ENCODE measurements at places on chromosomes 2 and 18.
A peak's percentile ranks its signal among the peaks of the same experiment; 100 is the strongest.

GRCh38 chr2:5915881-5916310 is 223.7 kb downstream of the SOX11 start:
- no peak for DNase-seq

DNA sequence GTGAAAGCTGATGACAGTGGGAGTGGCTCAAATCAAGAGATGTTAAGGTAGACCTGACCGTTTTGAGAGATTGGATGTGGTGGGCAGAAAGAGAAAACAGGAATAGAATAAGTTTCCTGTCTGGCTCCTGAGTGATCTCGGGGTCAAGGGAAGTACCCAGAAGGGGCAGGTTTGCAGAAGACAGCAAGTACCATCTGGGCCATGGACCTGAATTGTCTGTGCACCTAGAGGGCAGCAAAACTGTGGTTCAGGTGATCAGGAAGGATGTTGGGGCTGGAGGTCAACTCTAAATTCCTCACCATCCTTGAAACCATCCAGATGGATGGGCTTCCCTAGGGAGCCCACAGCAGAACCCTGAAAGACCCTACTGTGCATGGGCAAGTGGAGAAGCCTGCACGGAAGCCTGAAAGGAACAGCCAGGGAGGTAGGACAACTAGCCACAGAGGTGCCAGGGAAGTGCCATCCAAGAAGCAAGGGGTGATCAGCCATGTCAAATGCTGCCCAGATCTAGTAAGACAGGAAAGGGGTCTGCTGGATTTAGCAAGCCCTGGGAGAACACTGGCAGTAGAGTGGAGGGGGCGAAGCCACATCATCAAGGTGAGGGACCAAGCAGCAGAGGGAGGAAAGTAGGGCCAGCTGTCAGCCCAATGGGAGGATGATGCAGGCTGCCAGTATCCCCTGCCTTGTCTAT is 8.0 kb downstream of the TEX261 start:
- DNase-seq = no peak

DNA sequence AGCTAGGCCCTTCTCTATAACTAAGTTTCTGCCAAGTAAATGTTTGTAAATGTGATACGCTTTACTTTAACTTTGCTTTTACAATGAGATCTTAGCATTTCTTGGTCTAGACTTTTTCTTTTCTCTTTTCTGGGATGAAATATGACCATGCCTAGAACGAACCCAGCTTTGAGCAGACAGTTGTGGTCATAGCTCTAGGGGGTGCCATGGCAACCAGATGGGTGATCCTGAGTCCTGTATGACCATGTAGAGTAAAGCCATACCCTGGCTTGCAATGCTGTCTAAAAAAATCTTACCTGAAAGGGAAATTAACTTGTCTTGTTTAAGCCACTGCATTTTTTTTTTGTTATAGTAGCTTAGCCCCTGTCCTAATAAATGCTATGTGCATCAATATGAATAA is 956.3 kb downstream of the SLC4A3 start:
- DNase-seq = no peak

- DNase-seq = no peak
Observed at GRCh38 chr2:8049176-8049575, 632.7 kb upstream of the ID2 start.

DNA sequence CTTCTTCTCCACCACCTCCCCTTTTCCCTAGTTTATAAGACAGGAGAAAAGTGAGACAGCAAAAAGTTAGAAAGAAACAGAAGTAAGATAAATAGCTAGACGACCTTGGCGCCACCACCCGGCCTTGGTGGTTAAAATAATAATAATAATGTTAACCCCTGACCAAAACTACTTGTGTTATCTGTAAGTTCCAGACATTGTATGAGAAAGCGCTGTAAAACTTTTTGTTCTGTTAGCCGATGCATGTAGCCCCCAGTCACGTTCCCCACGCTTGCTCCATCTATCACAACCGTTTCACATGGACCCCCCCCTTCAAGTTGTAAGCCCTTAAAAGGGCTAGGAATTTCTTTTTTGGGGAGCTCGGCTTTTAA is 1.5 kb upstream of the BUB1 start:
- no peak for DNase-seq

DNA sequence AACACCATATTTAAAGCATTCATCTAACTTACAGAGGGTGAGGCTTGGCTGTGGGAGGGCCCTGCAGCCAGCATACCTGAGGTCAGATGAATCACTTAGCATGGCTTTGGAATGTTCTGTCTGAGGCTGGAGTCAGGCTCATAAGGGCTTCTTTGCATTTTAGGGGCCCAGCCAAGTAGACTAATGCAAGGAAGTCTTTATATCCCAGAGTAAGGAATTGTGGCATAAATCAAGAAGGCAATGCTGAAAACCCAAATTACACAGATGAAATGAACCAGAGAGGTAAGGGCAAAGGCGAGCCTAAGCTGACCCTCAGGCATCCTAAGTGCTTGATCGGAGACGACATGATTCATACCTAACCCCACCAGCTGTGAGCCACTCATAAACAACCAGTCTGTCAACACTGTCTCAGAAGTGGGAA is 383.6 kb downstream of the DCC start:
- no peak for DNase-seq

GRCh38 chr2:173134703-173135102 is 59.1 kb downstream of the MAP3K20 start:
- no peak for DNase-seq

DNA sequence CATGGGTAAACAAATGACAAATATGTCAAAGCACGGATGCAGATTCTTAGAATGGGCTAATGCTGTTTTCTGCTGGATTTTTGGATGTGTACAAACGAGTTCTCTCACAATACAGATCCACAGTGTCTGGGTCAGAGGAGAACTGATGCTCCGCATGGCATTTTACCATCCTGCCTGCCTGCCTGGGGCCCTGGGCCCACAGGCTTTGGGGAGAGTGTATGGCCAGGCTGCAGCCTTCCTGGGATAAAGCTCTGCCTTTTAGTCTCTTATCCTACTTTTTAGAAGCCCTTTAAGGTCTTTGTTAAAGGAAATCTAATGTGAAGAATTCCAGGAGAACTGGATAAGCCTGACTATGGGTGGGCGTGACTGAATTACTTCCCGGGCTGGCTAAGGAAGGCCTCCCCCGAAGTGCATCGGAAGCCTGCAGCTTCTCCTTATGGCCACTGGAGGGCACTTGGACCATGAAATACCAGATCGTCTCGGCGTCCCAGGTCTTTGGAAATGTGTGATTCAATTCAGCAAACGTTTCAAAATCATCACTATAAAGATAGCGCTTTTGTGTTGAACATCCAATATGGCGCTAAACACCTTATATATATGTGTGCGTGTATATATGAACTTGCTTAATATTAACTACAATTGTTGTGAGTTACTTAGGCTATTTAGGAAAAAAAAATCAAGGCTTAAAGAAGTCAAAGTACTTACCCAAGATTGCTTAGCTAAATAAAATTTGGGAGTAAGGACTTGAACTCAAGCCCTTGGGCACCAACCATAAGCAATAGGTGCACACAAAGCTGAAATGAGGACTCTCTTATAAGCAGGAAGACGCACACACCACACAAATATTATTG is 15.2 kb upstream of the DNPEP start:
- peak; percentile 55 for DNase-seq

DNA sequence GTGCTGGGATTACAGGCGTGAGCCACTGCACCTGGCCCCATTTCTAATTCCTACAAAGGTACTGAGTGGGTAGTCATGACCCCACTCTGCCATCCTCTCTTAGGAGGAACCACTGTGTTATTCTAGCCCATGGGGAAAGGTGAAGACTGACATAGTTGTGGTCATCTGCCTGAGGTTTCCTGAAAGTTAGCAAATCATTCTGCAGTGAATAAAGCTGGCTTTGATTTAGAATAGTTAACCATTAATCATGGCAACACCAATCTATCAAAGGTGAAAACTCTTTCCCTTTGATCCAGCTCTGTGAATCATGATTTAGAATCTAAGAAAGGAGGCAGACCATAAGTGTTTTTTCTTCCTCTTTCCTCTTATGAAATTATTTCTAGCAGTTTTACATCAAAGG is 50.8 kb downstream of the SUMO1 start:
- DNase-seq = no peak

DNA sequence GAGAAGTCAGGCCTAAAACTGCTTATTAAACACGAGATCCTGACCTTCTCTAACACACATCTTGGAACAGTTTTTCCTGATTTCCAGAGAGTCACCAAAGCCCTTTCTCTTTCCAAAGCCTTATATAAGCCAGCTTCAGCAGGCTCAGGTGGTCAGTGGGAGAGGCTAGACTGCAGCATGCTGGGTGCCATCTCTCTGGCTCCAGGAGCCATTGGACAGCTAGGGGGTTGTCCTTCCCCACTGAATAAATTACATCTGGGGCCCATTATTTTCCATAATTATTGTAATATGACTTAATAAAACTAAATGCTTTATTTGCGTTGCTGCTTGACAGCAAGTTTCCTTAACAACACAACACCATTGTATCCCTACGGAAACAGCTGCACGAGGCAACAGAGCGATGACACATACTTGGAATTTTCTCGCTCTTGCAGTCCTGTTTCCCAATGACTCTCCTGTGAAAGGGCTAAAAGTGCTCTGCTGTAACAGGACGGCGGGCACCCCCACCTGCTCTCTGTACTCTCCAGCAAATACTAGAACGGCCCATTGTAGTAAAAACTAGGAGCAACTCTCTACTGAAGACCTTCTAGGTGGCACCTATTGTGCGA is 160.6 kb downstream of the RNF144A start:
- no peak for DNase-seq

GRCh38 chr2:224077773-224078507 is 38.9 kb upstream of the SERPINE2 start:
- peak; percentile 6 for DNase-seq

DNA sequence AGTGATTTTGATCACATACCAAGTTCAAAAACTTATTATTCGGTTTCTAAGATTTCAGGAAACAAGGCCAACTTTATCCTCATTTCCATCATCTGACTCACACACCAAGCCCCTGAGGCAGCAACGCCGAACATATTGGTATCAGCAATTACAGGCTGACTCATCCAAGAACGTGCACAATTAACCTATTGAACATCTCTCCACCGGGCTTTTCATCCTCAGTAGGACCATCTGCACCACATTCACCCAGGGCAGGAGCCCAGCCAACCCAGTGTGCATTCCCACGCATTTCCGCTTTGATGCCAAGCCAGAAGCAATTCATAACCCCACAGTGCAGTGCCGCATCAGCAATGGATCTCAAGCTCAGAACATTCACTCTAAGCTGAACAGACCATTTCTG is 52.9 kb downstream of the SCG2 start:
- DNase-seq = no peak

DNA sequence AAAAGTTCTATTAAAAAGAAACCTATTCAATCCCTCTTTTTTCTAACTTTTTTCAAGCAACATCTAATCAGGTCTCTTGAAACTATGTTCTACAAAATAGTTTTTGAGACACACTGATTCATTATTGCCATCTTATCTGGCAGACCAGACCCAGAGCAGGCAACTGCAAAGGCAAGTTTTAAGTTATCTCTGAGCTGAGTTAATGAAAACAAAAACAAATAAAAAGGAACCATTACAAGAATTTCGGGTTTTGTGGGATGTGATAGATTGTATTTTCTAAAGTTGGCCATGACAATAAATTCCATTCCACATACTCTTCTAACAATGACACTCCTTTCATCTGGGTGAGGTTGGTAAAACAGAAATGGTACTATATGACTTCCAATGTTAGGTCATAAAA is 15.2 kb upstream of the TWSG1 start:
- DNase-seq = no peak

DNA sequence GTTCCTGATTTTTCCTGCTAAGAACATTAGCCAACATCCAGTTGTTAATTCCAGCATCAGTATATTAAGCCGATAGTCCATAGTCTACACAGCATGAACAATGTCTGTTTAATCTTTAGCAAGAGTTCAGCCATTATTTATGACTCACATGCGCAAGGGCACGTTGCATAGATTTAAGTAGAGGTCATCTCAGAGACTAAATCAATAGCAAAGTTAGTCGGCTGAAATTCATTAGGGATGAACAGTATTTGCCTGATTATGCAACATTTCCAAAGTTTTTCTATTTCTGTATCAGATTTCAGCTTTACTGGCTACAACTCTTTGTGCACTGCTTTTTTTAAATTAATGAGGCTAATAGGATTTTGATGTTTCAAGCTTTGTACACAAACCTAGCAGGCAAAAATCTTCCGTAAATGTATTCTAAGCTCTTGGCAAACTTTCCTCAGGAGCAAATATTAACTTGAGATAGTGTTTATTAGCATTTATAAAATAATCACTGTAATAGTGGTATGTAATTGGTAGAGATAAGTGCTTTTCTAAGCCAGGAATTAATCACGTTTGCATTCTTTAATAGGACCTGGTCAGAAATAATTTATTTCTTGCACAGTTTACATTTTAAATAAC is 578.7 kb upstream of the ID2 start:
- no peak for DNase-seq

- peak; percentile 47 for DNase-seq
Observed at GRCh38 chr2:81894451-81894990, 1590.0 kb upstream of the LRRTM1 start.

GRCh38 chr2:133552821-133553220 is 15.4 kb downstream of the NCKAP5 start:
- no peak for DNase-seq

GRCh38 chr2:47918043-47918442 is 11.7 kb upstream of the FBXO11 start:
- no peak for DNase-seq

GRCh38 chr2:67311536-67311935 is 85.6 kb upstream of the ETAA1 start:
- DNase-seq = no peak

DNA sequence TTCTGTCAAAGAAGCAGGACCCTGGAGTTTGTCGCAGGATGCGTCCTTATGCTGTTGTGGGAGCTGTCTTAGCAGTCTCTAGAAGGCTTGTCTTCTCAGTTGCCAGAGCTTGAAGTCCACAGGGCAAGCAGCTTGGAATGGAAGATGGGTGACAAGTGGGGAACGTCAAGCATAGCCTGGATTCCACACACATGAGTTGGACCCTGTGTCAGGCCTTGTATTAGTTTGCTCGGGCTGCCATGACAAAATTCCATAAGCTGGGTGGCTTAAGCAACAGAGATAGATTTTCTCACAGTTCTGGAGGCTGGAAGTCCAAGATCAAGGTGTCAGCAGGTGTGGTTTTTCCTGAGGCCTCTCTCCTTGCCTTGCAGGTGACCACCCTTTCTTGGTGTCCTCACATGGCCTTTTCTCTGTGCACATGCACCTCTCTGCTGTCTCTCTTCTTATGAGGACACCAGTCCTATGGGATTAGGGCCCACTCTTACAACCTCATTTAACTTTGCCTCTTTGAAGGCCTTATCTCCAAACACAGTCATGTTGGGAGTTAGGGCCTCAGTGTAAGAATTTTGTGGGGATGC is 51.3 kb downstream of the THNSL2 start:
- no peak for DNase-seq

DNA sequence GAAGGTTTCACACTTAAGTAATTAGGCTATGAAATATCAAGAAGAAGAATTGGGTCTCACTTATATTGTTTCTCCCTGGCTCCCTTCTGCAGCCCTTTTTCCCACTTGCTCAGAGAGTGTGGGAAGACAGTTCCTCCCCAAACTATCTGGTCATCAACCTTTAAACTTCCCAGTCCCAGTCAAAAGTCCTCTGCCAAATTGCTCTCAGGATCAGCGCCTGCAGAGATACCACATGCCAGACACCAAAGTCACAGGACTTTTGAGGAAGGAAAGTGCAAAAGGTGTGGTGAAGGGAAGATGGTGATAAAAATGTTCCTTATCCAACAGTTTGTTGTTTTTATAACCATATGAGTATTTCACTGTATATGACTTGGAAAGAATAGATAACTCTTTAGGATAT is 51.3 kb downstream of the DLGAP1 start:
- DNase-seq = no peak
